Cortex of kidney (tissue), 1 donor: ENCODE measurements at places on chromosomes 1 and 21.

DNA sequence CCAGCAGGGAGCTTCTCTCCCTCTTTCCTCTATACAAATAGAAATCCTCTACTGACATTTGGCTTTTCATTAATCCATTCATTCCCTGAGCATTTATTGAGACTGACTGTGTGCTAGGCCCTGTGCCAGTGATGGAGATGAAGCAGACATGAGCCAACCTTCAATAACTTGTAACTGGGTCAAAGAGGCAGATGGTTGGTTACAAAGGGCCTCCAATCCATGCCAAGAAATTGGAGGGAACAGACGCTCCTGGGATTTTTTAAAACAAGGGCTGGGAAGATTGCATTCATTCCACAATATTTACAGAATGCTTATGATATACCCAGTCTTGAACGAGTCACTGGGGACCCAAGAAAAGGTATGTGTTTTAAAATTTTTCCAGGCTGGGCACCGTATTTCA is 6.2 kb downstream of the HPCAL4 start:
- no peak for DNase-seq

GRCh38 chr1:87685311-87686135 is 356.8 kb downstream of the LMO4 start:
- DNase-seq: no peak

DNA sequence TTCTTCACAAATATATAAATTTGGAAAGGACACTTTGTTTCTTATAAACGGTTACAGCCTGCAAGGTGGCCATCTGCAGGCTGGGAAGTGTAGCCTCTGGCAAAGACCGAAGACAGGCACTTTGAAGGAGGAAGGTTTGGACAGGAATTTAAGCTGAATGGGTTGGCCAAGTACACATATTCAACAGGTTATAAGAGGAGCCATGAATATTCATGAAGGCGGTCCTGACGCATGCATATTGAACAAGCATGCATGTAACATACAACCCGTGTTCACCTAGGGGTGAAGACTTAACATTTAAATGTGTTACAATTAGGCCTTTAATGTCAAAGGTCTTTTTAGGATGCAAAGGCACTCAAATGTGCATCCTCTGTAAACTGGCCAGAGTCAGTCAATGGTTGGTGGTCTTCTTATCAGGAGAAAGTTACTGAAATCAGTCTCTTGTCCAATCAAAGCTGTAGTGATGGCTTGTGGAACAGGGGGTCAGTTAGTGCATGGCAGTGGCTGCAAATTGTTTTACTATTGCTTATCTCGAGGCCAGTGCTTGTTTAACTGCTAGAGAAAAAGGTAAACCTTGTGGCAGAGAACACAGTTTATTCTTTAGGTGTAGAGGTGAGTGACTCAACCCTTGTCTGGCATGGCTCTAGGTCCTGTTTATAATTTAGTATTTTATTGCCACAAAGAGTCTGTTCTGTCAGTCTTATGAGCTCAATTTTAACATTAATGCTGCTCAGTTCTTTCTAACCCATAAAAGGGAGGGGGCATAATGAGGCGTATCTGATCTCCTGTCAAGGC is 70.3 kb upstream of the F3 start:
- DNase-seq: no peak

DNA sequence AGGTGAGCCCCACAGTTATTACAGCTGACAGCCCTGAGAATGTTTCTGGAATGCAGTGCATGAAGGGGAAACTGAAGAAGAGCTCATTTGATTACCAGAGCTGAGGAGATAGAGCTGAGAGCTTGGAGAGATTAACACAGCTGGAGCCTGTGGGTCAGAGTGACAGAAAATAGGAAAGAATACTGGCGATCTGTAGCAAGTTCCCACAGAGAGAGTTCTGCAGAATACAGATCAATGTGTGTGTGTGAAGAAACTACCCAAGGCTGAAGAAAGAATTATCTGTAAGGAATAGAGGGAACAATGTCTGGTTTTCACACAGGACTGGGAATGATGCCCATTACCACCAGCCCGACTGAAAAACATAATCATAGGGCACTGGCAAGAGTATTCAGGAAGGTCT is 103.6 kb upstream of the SNX7 start:
- no peak for DNase-seq

GRCh38 chr21:36854391-36854790 is 112.1 kb downstream of the HLCS start:
- no peak for DNase-seq

GRCh38 chr1:221683681-221684080 is 58.2 kb downstream of the DUSP10 start:
- DNase-seq: no peak

DNA sequence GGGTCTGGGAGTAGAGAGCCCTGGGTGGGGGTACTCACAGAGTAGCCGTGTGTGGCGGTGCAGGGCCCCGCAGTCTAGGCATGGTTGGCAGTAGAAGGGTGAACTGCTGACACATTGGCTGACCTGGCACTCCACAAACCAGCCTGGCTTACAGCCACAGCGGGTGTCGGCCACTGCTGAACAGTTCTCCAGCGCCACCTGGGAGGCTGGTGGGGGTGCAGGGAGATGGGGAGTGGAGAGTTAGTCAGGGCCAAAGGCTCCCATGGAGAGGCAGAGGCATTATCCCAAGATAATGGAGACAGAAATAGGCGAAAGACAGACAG is 1.5 kb downstream of the TNFRSF25 start:
- no peak for DNase-seq

DNA sequence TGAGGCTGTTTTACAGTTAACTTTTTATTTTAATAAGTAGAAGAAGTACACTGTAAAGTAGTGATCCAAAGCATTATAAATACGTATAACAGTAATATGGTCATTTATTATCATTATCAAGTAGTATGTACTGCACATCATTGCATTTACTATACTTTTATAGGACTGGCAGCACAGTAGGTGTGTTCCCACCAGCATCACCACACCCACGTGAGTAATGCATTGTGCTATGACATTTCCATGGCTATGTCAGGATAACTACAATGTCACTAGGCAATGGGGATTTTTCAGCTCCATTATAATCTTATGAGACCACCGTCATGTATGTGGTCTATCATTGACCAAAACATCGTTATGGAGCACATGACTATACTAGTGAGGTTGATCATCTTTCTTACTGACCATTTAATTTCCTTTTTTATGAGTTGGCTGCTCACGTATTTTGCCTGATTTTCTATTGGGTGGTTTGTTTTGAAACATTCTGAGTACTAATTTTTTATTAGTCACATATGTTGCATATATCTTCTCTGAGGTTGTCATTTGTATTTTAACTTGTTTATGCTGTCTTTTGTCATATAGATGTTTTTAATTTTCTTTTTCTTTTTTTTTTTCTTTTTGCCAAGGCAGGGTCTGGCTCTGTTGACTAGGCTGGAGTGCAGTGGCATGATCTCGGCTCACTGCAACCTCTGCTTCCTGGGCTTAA is 25.3 kb upstream of the SHCBP1L start:
- no peak for DNase-seq

DNA sequence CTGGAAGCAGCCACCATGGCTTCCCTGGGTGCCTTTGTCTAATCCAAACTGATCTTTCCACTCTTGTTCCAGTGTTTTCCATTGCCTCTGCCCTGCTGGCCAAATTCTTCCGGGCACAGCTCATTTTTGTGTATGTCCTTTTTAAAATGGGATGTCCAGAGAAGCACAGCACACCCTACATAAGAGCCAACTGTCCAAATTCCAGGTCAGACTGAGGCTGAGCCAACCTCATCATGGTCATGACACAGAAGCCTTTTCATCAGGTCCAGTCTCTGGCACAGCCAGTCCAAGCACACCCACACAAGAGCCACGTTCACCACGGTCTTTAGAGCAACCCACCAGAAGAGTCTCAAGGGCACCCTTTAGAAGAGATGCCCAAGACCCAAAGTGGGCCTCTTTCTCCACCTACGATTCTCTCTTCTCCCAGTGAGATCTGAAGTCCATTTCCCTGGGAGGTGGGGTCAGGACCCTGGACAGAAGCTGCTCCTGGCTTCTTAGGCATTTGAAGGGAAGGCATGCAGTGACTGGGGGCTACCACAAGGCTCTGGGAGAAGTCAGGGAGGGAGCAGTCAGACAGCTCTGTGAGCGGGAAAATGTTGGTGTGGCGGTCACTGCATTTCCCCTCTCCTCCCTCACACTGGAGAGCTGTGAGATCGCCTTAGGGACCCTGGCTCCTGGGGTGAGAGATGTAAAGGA is 53.2 kb downstream of the SYT2 start:
- DNase-seq: no peak

GRCh38 chr1:160504651-160505050 is 18.4 kb downstream of the SLAMF6 start:
- no peak for DNase-seq

DNA sequence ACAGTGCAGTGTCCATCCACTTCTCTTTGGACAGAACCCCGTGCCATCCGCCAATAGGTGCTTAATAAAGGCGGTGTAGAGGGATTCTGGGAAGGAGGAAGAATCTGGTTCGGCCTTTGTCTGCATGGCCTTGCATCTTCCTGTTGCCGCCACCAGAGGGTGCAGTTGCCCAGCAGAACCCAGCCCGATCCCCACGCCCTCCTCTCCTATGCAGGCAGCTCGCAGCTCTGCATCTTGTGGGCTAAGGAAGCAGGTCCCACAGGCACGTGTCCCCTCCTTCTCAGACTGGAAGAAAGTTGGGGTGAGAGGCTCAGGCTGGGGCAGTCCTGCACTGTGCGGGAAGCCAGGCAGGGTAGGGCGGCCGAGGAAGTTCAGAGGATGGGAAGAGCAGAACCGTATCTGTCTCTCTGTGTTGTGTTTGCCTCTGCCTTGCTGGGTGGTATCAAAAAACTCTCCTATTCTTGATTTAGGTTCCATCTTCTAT is 20.8 kb downstream of the NAV1 start:
- DNase-seq: no peak

DNA sequence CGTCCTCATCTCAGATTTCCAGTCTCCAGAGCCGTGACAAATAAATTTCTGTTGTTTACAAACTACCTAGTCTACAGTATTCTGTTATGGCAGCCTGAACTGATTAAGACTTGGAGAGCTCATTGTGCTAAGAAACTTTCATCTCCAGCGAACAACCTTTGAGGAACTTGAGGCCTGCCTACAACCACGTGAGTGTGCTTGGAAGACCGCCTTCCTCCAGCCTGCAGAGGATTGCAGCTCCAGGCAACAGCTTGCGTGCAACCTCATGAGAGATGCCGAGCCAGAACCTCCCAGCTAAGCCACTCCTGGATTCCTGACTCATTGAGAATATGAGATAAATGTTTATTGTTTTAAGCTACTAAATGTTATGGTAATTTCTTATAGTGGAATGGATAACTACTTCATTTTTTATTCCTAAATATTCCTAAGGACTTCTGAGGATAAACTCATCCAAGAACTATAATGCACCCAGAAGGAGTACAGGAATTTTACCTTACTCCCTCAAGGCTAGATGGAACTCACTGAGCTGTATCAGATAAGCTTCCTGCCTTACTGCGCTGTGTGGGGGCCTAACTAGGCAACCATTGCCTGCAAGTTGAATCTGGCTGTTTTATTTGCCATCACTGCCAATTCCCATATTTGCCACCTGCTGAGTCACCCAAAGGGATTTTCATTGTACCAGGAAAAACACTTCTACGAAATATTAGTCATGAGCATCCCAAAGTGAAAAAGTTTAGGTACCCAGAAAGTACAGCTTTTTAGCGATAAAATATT is 17.6 kb downstream of the FAM177B start:
- DNase-seq: no peak

DNA sequence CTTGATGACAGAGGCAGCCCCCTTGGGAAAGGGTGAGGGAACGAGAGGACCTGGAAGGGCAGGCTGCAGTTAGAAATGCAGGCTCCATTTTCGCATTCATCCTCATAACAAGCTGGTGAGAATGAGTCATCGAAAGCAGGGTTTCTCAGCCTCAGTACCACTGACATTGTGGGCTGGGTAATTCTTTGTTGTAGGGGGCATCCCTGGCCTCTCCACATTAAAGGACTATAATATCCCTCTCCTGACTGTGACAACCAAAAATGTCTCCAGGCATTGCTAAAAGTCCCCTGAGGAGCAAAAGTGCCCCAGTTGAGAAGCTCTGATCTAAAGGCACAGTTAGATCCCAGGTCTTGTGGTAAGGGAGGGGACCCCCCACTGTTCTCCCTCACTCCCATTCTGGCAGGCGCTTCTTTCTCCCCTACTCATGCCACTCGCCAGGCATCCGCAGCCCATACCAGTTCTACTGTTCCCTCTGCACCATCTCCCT is 20.4 kb downstream of the KCNN3 start:
- DNase-seq: no peak

GRCh38 chr1:45033356-45033755 is 21.3 kb downstream of the UROD start:
- DNase-seq: no peak

DNA sequence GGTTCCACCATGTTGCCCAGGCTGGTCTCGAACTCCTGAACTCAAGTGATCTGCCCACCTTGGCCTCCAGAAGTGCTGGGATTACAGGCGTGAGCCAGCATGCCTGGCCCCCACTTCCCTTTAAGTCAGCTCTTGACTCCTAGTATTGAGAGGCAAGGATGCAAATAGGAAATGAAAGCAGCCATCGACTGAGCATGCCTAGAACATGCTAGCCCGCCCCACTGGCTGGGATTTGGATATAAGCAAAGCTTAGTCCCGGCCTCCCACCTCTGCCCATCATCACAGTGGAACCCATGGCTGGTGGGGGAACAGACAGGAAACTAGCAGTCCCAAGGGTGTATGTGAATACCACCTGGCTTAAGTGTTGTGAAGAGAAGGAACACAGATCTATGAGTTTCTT is 10.5 kb downstream of the C1orf167 start:
- DNase-seq: no peak

DNA sequence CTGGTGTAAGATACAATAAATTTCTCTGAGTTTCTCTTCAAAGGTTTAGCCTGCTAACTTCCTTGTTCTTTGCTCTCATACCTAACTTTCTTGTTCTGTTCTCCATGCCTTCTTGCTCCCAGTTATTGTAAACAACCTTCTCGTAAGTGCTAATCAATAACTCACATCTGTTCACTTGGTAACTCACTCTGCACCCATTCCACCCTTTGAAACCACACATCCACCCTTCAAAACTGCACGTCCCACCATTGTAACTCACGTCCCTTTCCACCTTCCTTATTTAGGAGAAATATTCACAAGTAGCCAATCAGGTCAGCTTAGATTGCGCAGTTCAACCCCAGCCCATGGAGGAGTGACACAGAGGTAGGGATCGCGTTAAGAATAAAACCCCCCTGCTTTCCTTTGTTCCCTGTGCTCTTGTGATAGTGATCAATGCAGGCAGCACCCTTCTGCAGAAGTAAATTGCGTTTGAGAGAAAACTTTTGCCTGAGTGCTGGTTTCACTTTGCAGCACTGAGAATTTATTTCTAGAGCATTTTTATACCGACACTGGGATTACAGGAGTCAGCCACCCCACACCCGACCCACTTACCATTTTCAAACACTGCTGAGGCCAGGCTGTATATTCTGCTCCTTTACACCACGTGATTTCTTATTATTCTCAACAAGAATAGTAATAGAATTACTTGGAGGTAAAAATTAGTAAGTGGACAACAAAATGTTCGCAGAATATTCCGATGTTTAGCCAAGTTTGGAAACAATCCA is 789.2 kb upstream of the RGS18 start:
- DNase-seq: no peak

GRCh38 chr1:41351262-41352151 is 9.7 kb upstream of the FOXO6 start:
- DNase-seq: no peak
